Thymus (tissue), 14 donors: ENCODE measurements at places on chromosomes 2 and 18.

- H3K4me1 ChIP-seq = no peaks in the 10 kb centered on the region
- H3K4me3 ChIP-seq = no peak overlapping the region
- H3K27ac ChIP-seq = no peak overlapping the region
- H3K36me3 ChIP-seq = no peaks in the 10 kb centered on the region
- no peaks in the 10 kb centered on the region for H3K27me3 ChIP-seq
These were observed 60.3 kb upstream of the ACVR1 start for GRCh38 chr2:157936406-157936805.

GRCh38 chr2:41160439-41160838 lies 708.5 kb upstream of the SLC8A1 start:
- no peak overlapping the region for H3K4me3 ChIP-seq
- no peak overlapping the region for H3K27ac ChIP-seq
- no peak for DNase-seq

- no peak for DNase-seq
- H3K27me3 ChIP-seq = peaks cover 32% of the 10 kb centered on the region
- H3K27ac ChIP-seq = no peak overlapping the region
- no peaks in the 10 kb centered on the region for H3K36me3 ChIP-seq
These were observed 4.4 kb upstream of the ST8SIA5 start for GRCh38 chr18:46761059-46761769.

GRCh38 chr2:162480067-162480466 lies 136.1 kb downstream of the GCA start:
- H3K27ac ChIP-seq = no peak overlapping the region
- no peak for DNase-seq
- H3K27me3 ChIP-seq = no peaks in the 10 kb centered on the region
- no peaks in the 10 kb centered on the region for H3K4me1 ChIP-seq
- H3K36me3 ChIP-seq = no peaks in the 10 kb centered on the region

DNA sequence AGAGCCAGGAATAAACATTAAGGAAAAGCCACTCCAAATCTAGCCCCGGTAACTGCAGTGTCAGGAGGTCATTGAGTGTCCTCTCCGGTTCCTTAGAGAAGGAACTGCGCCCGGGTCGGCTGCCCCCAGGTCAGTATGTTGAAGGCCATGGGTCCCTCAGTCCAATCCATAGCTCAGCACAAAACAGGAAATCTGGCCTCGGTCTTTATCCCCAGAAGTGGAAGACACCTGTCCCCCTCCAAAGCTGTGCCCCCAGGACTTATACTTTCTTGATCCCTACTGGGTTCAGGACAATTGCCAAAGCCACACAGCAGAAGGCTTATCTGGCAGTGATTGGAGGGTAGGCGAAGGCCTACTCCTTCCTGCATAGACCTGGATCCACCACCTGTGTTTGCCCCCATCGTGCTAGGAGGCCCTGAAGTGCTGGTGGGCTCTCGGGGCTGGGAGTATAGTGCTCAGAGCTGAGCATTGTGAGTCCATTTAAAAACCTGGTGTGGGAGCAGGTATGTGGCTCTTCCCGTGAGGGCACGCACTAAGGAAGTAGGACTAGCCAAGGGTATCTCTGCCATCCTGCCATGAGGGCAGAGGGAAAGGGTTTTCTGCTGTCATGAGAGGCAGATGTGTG lies 178.6 kb downstream of the SEPTIN10 start:
- peaks cover 20% of the 10 kb centered on the region for H3K4me1 ChIP-seq
- peaks cover 3% of the 10 kb centered on the region for H3K36me3 ChIP-seq
- H3K27ac ChIP-seq = no peak overlapping the region
- no peak overlapping the region for H3K4me3 ChIP-seq
- DNase-seq = no peak
- no peaks in the 10 kb centered on the region for H3K27me3 ChIP-seq

- no peak for DNase-seq
- no peaks in the 10 kb centered on the region for H3K36me3 ChIP-seq
- no peak overlapping the region for H3K4me3 ChIP-seq
- H3K4me1 ChIP-seq = peaks cover 18% of the 10 kb centered on the region
- no peaks in the 10 kb centered on the region for H3K27me3 ChIP-seq
These were observed 278.4 kb downstream of the NDUFA10 start for GRCh38 chr2:239746559-239747246.

- no peak for DNase-seq
- H3K27ac ChIP-seq = no peak overlapping the region
- H3K4me1 ChIP-seq = no peaks in the 10 kb centered on the region
These were observed 41.6 kb upstream of the KCNG2 start for GRCh38 chr18:79756143-79756500.

GRCh38 chr2:143758629-143759330 lies 629.6 kb downstream of the ARHGAP15 start:
- no peak overlapping the region for H3K27ac ChIP-seq
- no peak overlapping the region for H3K4me3 ChIP-seq
- no peak for DNase-seq
- H3K4me1 ChIP-seq = no peaks in the 10 kb centered on the region

- no peak overlapping the region for H3K4me3 ChIP-seq
- no peak overlapping the region for H3K27ac ChIP-seq
- H3K27me3 ChIP-seq = no peaks in the 10 kb centered on the region
- DNase-seq = no peak
These were observed 549.9 kb upstream of the FSIP2 start for GRCh38 chr2:185188656-185189055.

- no peak overlapping the region for H3K27ac ChIP-seq
- no peak overlapping the region for H3K4me3 ChIP-seq
- H3K36me3 ChIP-seq = no peaks in the 10 kb centered on the region
These were observed 81.9 kb upstream of the TXNDC2 start for GRCh38 chr18:9803698-9804516.

GRCh38 chr2:82062463-82062862 lies 1757.9 kb upstream of the LRRTM1 start:
- no peak for DNase-seq
- H3K4me3 ChIP-seq = no peak overlapping the region
- H3K27me3 ChIP-seq = no peaks in the 10 kb centered on the region
- H3K4me1 ChIP-seq = no peaks in the 10 kb centered on the region

DNA sequence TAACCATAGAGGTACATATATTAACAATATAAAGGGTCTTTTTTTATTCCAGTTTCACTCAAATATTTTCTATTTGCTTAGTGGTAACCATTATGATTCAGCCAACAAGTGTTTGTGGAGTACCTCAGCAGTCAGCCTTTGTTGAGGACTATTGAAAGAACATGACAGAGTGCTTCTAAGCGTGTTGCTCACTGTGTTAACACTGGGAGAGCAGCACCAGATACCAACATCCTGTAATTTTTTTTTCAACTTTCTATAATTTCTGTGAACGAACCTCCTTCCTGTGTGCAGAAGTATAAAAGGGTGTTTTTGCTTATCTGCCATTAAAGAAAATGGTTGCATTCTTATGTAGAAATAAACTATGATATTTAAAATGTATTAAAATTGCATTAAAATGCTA lies 239.0 kb downstream of the PHLPP1 start:
- peaks cover 15% of the 10 kb centered on the region for H3K4me1 ChIP-seq
- H3K27ac ChIP-seq = no peak overlapping the region
- DNase-seq = peak; percentile 42
- H3K27me3 ChIP-seq = no peaks in the 10 kb centered on the region
- no peak overlapping the region for H3K4me3 ChIP-seq
- no peaks in the 10 kb centered on the region for H3K36me3 ChIP-seq

GRCh38 chr18:12515550-12515949 lies 107.8 kb downstream of the PRELID3A start:
- DNase-seq = no peak
- H3K36me3 ChIP-seq = peaks cover 2% of the 10 kb centered on the region
- no peaks in the 10 kb centered on the region for H3K4me1 ChIP-seq
- H3K4me3 ChIP-seq = no peak overlapping the region
- no peaks in the 10 kb centered on the region for H3K27me3 ChIP-seq
- no peak overlapping the region for H3K27ac ChIP-seq

DNA sequence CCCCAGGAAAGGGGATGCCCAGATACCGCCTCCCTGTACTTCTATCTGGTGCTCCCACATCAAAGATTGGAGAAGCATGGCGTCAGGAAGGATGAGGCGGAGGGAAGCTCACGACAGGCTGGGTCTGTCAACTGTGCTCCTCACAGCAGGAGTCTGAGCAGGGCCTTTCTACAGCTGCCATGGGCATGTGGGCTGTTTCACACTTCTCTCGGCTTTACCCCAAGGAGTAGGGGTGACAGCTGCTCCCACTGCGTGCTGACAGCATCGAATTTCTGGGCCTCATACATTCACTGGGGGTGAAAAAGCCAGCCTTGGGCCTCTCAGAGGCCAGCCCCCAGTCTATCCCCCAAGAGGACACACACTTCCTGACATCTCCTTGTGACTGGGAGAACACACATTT lies 21.1 kb downstream of the NEURL3 start:
- H3K4me3 ChIP-seq = no peak overlapping the region
- DNase-seq = no peak
- H3K36me3 ChIP-seq = no peaks in the 10 kb centered on the region

GRCh38 chr18:69981948-69982347 lies 34.3 kb upstream of the CD226 start:
- DNase-seq = no peak
- peaks cover 3% of the 10 kb centered on the region for H3K4me1 ChIP-seq
- no peak overlapping the region for H3K27ac ChIP-seq
- H3K4me3 ChIP-seq = no peak overlapping the region
- H3K36me3 ChIP-seq = no peaks in the 10 kb centered on the region

- H3K27me3 ChIP-seq = no peaks in the 10 kb centered on the region
- DNase-seq = no peak
- no peak overlapping the region for H3K4me3 ChIP-seq
- no peaks in the 10 kb centered on the region for H3K36me3 ChIP-seq
These were observed 81.4 kb downstream of the TGOLN2 start for GRCh38 chr2:85246348-85246747.

DNA sequence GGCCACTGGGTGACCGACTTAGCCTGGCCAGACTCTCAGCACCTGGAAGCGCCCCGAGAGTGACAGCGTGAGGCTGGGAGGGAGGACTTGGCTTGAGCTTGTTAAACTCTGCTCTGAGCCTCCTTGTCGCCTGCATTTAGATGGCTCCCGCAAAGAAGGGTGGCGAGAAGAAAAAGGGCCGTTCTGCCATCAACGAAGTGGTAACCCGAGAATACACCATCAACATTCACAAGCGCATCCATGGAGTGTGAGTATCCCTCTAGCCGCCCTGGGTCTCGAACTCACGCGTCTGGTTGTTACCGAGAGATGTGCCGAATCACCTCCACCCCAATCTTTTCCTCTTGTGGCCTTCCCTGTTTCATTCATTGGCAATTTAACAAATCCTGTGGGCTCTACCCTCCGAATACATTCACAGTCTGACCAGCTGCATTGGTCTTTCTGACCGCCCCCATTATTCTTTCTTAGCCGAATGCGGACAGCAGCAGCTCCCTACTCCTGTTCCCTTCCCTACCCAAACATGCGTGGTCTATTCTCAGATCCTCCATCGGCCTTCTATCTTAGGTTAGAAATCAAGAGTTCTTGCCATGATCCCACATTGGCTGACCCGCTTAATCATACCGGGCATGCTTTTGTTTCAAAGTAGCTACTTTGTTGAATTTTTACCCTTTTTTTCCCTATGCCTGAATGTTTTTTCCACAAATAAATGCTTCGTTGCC lies 631 bp downstream of the RPL31 start:
- H3K4me1 ChIP-seq = peaks cover 4% of the 10 kb centered on the region
- H3K4me3 ChIP-seq = peak overlapping the region; percentile 80
- DNase-seq = no peak
- peak overlapping the region; percentile 86 for H3K27ac ChIP-seq
- H3K27me3 ChIP-seq = peaks cover 3% of the 10 kb centered on the region
- H3K36me3 ChIP-seq = peaks cover 37% of the 10 kb centered on the region

DNA sequence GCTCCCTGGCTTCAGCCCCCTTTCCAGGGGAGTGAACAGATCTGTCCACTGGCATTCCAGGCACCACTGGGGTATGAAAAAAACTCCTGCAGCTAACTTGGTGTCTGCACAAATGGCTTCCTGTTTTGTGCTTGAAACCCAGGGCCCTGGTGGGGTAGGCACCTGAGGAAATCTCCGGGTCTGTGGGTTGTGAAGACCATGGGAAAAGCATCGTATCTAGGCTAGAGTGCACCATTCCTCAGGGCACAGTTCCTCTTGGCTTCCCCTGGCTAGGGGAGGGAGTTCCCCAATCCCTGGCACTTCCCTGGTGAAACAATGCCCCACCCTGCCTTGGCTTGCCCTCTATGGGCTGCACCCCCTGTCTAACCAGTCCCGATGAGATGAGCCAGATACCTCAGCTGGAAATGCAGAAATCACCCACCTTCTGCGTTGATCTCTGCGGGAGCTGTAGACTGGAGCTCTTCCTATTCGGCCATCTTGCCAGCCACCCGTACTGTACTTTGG lies 34.1 kb downstream of the TFPI start:
- H3K4me3 ChIP-seq = no peak overlapping the region
- H3K27ac ChIP-seq = no peak overlapping the region
- no peak for DNase-seq
- no peaks in the 10 kb centered on the region for H3K36me3 ChIP-seq
- H3K27me3 ChIP-seq = no peaks in the 10 kb centered on the region

- peaks cover 3% of the 10 kb centered on the region for H3K4me1 ChIP-seq
- H3K4me3 ChIP-seq = no peak overlapping the region
- no peaks in the 10 kb centered on the region for H3K27me3 ChIP-seq
- DNase-seq = no peak
- peaks cover 8% of the 10 kb centered on the region for H3K36me3 ChIP-seq
- no peak overlapping the region for H3K27ac ChIP-seq
These were observed 48.9 kb downstream of the ASXL2 start for GRCh38 chr2:25829377-25829704.

- no peak for DNase-seq
- H3K4me3 ChIP-seq = no peak overlapping the region
- no peaks in the 10 kb centered on the region for H3K36me3 ChIP-seq
- no peaks in the 10 kb centered on the region for H3K4me1 ChIP-seq
These were observed 52.1 kb downstream of the PSTPIP2 start for GRCh38 chr18:46019936-46020335.

- H3K27ac ChIP-seq = no peak overlapping the region
- no peaks in the 10 kb centered on the region for H3K27me3 ChIP-seq
- no peak overlapping the region for H3K4me3 ChIP-seq
- H3K4me1 ChIP-seq = no peaks in the 10 kb centered on the region
- H3K36me3 ChIP-seq = no peaks in the 10 kb centered on the region
These were observed 156.4 kb downstream of the CCBE1 start for GRCh38 chr18:59540780-59541179.

DNA sequence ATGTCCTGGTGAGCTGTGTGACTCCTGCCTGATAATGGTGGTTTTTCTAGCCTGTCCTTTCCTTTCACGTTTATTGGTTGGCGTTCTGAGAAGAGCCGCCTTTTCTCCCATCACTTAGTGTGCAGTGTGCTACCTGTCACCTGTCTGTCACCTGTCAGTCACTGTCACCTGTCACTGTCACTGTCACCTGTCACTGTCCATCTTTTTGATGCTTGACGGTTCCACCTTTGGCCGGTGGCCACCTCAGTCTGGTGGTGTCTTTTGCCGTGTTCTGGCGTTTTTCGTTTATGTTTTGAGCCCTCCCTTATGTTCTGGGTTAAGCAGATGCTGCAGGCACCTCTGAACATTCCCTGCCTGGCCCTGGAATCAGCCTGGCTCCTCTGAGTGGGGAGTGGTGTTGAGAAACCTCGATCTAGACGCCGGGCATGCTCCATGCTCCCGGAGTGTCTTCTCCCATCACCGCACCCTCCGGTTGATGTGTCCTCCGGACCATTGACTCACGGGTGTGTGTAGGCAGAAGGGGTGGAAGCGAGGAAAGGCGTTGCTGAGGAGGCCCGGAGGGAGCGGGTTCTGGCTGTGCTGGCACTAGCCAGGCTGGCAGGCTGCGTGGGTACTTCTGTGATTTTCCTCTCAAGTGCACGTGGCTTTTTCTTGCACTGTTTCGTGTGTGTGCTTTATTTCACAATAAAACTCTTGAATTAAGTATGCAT lies 20.7 kb downstream of the DTYMK start:
- no peaks in the 10 kb centered on the region for H3K27me3 ChIP-seq
- no peak overlapping the region for H3K27ac ChIP-seq
- peaks cover 50% of the 10 kb centered on the region for H3K36me3 ChIP-seq
- no peak overlapping the region for H3K4me3 ChIP-seq
- DNase-seq = no peak

GRCh38 chr18:51330148-51330547 lies 132.7 kb upstream of the MEX3C start:
- H3K27me3 ChIP-seq = no peaks in the 10 kb centered on the region
- no peak for DNase-seq
- H3K27ac ChIP-seq = no peak overlapping the region
- no peaks in the 10 kb centered on the region for H3K36me3 ChIP-seq
